Activated CD8-positive, alpha-beta T cell treated with anti-CD3 and anti-CD28 coated beads, Interleukin-2, amount 10 ng/mL, durations not matched to agents 7 days and 5 days (primary cell): ENCODE measurements at places on chromosomes 2 and 18. TPM values are rescaled to one million over a fixed set of nuclear protein-coding genes. Genes with fewer than 3 reads are reported as not detected.

Gene DPP4
- 158 TPM for total RNA-seq

Gene LAMA3
- total RNA-seq, result 0.63 TPM

Gene SLC9A4
- total RNA-seq, result 0.08 TPM

GRCh38 chr2:134785659-134786430, 52.6 kb upstream of the ACMSD start:
- no peak for DNase-seq

Gene CPLX4
- total RNA-seq, result not detected

Gene IHH
- not detected for total RNA-seq
